Pancreas (tissue), 10 donors: ENCODE measurements at places on chromosomes 11 and 22. TPM values are rescaled to one million over a fixed set of nuclear protein-coding genes. Genes with fewer than 3 reads are reported as not detected.

The C22orf31 gene
- total RNA-seq = not detected

The CALCA gene
- total RNA-seq = 0.38 TPM

The SLC5A4 gene
- 0.64 TPM for total RNA-seq

The OR4X2 gene
- total RNA-seq = not detected

The MUC6 gene
- 90.2 TPM for total RNA-seq

The CDCA5 gene
- total RNA-seq = 0.49 TPM

The SULT4A1 gene
- total RNA-seq = 0.37 TPM

The TRIM3 gene
- 7.0 TPM for total RNA-seq

The NTM gene
- 0.56 TPM for total RNA-seq

The IGLL1 gene
- not detected for total RNA-seq

The CNGA4 gene
- total RNA-seq = 0.12 TPM

The P2RX6 gene
- 0.37 TPM for total RNA-seq

The OR5P2 gene
- total RNA-seq = not detected

The SEPTIN3 gene
- total RNA-seq = 1.6 TPM

The MPZL3 gene
- total RNA-seq = 4.4 TPM

The TIMM10 gene
- total RNA-seq = 32.6 TPM

The PISD gene
- total RNA-seq = 11.6 TPM

The ZNF280B gene
- 0.65 TPM for total RNA-seq

The MRGPRX3 gene
- total RNA-seq = not detected

The MN1 gene
- 0.55 TPM for total RNA-seq

The LIF gene
- total RNA-seq = 1.2 TPM

The MUC5AC gene
- not detected for total RNA-seq

The A4GALT gene
- total RNA-seq = 3.2 TPM

The APOL5 gene
- total RNA-seq = not detected

The LRRC32 gene
- 5.7 TPM for total RNA-seq
